ENCODE measurements at places on chromosomes 12 and 14.

DNA sequence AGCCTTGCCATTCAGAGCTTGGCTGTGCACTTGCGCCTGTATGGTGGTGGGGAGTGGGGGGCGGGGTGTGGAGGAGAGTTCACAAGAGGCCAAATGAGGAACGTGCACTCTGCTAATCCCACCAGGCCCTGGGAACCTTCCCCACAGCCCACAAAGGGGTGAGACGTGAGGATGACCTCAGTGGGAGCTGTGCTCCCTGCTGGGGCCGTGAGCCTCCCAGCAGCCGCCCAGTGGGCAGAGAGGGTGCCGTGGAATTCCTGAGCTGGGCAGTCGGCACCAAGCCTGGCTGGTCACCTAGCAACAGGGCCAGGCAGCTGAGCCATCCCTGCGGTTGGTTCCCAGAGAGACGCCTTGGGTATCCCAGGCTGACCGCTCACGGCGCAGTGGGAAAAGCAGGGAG is 53.7 kb downstream of the CCNK start:
- ATAC-seq, result no peak

GRCh38 chr12:121536899-121537813 is 43.7 kb downstream of the KDM2B start:
- peak; percentile 80 for ATAC-seq

DNA sequence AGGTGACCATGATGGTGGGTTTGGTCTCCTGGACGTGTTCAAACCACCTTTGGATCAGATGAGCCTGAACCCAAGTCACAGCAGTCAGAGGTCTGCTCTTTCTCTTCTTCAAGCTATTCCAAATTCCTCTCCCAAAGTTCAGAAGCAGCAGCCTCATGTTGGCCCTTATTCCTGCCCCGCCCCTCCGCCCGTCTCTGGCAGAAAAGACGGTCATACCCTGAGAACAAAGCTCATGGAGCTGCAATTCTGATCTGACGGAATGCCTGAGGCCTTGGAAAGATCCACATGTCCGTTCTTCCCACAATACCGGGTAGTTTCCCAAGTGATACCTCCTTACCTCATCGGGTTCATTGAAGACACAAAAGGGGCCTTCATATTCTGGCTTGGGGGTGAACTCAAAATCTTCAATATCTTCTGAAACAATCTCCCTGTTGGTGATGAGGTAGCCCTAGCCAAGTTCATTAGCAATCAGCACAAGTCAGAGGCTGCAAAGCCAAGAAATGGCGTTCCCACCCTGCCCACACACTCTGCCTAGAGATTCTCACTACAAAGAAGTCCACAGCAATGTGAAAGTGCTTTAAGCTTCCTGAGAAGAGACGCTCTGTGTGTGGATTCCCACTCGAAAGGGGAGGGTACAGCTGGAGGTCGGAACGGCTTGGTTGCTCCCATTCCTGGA is 11.2 kb downstream of the POLE start:
- no peak for ATAC-seq

DNA sequence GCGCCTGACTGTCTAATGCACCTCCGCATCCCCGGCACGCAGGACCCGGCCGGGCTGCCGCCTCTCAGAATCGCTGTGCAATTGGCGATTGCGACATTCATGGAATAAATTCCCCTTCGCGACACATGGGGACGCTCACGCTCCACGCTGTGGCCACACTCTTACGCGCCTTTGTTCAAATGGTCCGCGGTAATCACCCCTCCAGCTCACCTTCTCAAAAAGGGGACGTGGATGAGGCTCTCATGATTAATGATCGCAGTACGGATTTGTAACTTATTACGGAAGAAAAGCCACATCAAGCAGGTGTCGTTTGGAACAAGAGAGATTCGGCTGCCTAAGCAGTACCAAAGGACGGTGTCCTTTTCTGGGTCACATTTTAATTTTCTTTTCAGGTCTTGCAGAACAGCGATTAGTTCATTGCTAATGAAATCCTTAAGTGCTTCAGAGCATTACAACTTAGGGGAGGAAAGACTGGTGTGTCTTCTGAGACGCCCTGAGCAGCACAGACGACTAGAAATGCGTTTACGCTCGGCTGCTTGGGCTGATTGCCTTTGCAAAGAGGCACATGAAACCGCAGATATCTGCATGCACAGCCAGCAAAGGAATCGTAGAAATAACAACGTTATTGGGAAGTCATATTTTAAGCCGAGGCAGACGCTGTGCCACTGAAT is 37.3 kb upstream of the ADGRD1 start:
- no peak for ATAC-seq

- no peak for ATAC-seq
Measured at GRCh38 chr14:65631040-65631439, 218.5 kb downstream of the FUT8 start.

DNA sequence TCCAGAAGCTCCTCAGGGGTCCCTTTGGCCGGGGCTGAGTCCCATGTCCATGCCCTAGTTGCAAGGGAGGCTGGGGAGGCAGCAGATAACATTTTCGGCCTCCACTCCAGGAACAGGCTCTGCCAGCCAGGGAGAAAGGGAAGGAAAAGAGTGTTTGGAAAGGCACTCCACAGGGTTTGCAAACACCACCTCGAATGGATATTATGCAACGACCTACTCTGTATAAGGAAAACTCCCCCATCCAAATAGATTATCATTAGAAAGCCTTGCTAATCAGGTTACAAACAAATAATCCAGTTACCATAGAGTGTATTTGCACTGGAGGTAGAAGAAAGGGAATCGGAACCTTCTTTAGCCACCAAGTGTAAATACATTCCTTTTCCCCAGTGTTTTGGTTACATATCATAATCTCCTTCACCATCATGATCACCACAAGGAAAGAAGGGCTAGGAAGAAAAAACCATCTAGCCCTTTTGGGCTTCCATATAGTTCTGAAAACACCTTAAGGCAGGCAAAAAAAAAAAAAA is 40.4 kb downstream of the TMCC3 start:
- no peak for ATAC-seq

GRCh38 chr14:61512026-61512834 is 183.1 kb upstream of the HIF1A start:
- ATAC-seq, result peak; percentile 55

GRCh38 chr12:11652351-11653040 is 3.0 kb downstream of the ETV6 start:
- ATAC-seq, result peak; percentile 23

DNA sequence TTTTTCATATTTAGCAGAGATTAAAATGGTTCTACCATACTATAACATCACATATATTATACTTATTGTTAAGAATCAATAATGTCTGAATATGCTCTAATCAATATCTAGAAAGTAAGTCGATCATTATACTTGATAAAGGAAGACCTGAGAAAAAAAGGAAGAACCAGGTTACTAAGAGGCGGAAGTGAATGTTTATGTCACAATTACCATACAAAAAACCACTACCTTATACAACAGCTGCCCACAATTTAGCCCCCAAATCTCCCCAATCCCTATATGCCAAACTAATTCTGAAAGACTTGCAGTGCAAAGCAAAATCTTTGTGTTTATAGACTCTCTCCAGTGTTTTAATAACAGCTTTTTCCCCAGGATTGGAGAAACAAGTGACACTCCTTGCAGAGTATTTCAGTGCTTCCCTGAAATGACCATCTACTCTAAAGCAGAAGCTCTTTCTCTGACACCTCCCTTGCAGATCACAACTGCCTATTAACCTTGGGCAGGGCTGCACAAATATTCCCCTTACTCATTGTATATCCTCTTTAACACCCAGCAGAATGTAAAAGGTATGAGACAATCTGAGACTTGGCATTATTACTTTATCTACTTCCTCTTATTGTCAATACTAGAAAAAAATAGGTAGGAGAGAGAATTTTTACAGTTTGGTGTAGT is 12.7 kb upstream of the SLC2A3 start:
- no peak for ATAC-seq

- ATAC-seq, result no peak
Measured at GRCh38 chr14:58832095-58832521, 194.3 kb downstream of the DACT1 start.

- no peak for ATAC-seq
Measured at GRCh38 chr12:58804749-58805148, 115.6 kb downstream of the LRIG3 start.

DNA sequence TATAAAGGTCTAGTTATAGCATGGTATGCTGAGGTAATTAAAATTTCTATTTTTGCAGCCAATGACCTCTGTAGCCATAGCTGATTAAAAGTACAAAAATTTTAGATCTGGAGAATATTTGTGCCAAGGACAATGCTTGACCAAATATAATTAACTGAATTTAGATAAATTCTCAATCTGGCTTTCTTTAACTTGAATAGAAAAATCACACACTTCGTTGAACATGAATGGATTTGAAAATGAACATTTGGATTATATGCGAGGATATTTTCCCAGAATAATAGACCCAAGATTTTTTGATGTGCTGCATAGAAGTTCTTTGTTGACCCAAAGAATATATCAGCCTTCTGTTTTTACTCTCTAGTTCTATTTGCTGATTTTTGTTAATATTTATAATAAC is 38.4 kb upstream of the G2E3 start:
- no peak for ATAC-seq

DNA sequence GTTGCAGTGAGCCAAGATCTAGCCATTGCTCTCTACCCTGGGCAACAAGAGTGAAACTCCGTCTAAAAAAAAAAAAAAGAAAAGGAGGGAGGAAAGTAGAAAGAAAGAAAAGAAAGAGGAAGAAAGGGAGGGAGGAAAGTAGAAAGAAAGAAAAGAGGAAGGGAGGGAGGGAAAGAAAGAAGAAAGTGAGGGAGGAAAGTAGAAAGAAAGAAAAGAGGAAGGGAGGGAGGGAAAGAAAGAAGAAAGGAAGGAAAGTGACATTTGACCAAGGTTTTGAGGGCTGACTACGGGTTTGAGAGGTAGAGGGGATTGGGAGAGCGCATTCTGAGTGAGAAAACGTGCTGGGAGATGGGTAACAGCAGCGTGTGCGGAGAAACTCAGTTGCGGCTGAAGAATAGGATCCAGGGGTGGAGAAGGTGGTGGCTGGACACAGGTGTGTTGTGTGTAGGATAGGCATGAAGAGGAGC is 521 bp upstream of the PAPLN start:
- no peak for ATAC-seq

GRCh38 chr12:62647586-62647985 is 181.0 kb downstream of the MON2 start:
- no peak for ATAC-seq

- ATAC-seq, result no peak
Measured at GRCh38 chr14:38505973-38506249, 250.0 kb upstream of the CLEC14A start.

GRCh38 chr14:104697892-104698583 is 8.6 kb downstream of the INF2 start:
- ATAC-seq, result no peak

GRCh38 chr12:67722296-67722695 is 73.8 kb downstream of the DYRK2 start:
- no peak for ATAC-seq

DNA sequence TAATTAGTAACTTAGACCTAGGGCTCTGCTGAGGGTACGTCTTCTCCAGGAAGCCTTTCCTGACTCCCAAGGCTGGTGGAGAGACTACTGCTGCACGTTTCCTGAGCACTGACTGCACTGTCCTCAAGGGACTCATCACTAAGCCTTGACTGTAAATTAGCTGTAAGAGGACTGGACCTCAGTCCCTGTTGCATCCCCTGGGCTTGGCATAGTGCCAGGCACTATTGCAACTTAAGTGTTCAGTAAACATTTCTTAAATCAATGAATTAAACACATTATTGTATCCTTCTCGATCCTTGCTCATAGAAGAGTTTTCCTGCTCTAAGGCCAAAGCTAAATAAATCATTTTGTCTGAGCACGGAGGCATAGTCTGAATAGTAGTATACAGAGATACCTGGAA is 31.9 kb upstream of the IFNG-AS1 start:
- ATAC-seq, result no peak

- ATAC-seq, result no peak
Measured at GRCh38 chr12:90959538-90960139, 4.7 kb upstream of the CCER1 start.

DNA sequence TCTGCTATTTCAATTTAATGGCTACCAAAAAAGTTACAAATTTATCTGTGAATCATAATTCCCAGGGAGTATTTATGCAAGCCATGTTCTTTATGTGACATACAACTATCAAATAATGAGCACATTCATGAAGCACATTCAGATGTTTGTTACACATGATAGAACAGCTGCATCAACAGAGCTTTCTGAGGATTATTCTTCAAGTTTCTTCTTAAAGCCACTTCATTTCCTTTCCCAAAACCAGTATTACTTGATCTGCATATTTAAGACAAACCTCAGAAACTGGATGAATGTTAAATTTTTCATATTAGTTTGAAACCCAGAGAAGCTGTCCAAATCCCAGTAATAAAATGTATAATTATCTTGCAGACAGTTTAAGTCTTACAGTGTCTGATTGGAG is 73.6 kb upstream of the SOX5 start:
- ATAC-seq, result no peak

DNA sequence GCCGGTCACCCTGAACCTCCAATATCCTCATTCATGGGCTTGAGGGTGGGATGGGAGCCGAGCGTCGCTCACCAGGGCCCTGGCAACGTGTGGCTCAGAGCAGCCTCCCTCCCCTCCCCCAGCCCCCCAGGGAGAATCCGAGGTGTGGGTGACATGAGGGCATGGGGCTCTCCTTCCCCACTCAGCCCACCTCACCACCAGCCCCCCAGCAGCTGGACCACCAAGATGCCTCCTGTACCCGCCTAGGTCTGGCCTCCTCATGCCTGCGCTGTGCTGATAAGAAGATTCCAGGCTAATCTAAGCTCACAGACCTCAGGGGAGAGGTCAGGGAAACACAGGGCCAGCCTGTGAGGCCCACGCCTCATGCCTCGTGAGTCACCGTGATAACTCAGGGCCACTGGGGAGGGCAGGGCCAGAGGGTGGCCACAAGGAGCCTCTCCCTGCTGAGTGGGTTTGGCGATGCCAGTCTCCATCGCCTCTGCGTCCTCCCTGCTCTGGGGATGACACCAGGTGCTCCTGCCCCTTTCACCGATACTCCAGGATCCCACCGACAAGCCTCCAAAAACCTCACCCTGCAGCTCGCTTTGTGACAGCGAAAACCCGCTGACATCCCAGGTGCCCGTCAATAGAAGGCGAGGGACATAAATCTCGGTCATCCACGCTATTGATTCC is 56.9 kb downstream of the TESC start:
- ATAC-seq, result no peak

- ATAC-seq, result no peak
Measured at GRCh38 chr14:44763356-44763755, 198.4 kb downstream of the KLHL28 start.

- ATAC-seq, result peak; percentile 63
Measured at GRCh38 chr12:47328831-47329545, 249.2 kb upstream of the AMIGO2 start.

- ATAC-seq, result no peak
Measured at GRCh38 chr14:103121846-103122584, 1.2 kb upstream of the TNFAIP2 start.

- ATAC-seq, result no peak
Measured at GRCh38 chr12:110849221-110849620, 2.4 kb downstream of the CCDC63 start.

DNA sequence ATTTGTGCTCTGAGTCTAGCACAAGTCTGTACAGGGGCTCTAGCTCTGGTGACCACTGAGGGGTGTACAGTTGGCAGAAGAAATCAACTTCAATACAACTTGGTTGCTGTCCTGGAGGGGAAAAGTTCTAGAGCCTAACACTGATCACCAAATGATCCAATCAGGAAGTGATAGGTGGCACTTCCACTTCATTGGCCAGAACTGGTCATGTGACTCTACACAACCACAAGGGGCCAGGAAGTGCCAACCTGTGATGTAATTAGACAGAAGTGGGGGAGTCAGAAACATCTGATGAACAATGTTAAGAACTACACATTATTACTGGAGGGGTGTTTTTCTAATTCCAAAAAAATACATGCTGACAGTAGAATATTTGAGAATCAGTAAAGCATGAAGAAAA is 401.6 kb downstream of the VRK1 start:
- peak; percentile 40 for ATAC-seq

- ATAC-seq, result peak; percentile 37
Measured at GRCh38 chr14:61478971-61479473, 157.6 kb downstream of the PRKCH start.

Data from activated T-helper 17 cell treated with anti-CD3 and anti-CD28 coated beads, Interleukin-2, amount 50 U/mL, for 72 hours (primary cell).